NCI-H2081 (cell line): ENCODE measurements at places on chromosomes 5 and 9.

- no peak for DNase-seq
Measured at GRCh38 chr5:160310140-160310539, 2.2 kb downstream of the CCNJL start.

- no peak for DNase-seq
Measured at GRCh38 chr5:103910786-103911185, 348.2 kb upstream of the NUDT12 start.

DNA sequence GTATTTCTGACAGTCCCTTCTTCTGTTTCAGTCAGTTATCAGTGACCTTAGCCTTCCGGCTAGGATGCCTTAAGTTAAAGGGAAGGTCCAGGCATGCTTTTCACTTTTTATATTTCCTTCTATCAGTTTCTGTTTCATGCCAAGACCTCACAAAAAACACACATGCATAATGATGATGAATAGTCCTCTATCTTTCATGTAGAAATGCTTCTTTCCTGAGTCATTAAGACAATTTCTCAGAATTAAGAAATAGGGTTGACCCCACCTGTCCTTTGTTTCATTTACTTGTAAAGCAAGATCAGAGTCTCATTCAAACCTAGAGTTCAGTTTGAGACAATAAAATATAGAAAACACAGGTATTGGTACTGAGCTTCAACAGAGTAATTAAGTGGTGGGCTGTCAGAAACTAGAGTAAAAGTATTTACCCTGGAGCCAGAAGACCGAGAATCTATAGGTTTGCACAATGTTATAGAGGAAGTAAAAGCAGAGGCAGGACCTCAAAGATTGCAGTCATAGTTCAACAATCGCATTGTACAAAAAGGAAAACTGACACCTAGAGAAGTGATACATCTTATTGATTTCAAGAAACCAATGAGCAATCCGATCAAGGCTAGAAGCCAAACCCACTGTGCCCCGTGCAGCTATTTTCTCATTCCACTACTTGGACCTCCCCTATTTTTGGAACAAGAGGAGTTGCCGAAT is 118.7 kb upstream of the PUM3 start:
- DNase-seq, result no peak

- no peak for DNase-seq
Measured at GRCh38 chr5:132313366-132313765, 19.2 kb downstream of the SLC22A4 start.

DNA sequence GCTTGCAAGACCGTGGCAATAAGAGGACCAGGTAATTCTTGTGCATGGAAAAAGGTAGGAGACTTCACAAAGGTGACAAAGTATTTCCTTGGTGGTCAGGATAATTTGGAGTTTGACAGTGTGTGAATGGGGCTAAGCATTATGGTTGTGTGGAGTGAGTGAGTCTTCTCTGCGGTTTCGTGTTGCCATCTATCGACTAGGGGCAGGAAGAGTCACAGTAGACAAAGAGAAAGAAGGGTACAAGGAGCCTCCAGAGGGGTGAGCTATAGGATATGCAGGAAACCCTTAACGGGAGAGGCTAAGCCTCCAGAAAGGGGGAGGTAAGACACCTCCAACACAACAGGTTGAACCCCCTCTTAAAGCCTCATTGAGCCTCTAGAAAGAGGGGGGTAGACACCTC is 64.0 kb upstream of the RANBP6 start:
- DNase-seq, result no peak

- DNase-seq, result peak; percentile 96
Measured at GRCh38 chr9:133842721-133843227, 104.6 kb upstream of the SARDH start.

GRCh38 chr5:176153741-176154140 is 84.5 kb upstream of the SIMC1 start:
- no peak for DNase-seq

GRCh38 chr5:138128334-138128733 is 10.9 kb downstream of the NME5 start:
- DNase-seq, result no peak

GRCh38 chr5:35026280-35026840 is 21.4 kb downstream of the AGXT2 start:
- DNase-seq, result no peak

DNA sequence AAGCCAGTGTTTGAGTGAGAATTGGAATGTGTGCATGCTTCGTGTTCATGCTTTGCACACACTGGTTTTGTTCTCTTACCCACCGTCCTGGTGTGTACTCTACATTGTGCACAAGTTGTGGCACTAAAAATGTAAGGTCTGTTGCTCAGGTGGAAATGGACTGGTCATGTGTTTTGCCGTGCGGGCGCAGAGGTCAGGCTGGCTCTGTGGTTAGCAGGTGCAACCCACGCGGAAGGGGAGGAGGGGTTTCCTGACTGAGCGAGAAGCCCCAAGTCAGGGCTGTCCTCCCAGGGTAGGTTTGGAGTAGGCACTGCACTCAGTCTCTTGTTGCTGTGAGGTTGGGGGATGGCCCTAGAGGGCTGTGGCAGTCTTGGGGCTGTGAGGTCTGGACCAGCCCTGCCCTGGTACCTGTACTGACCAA is 86.6 kb downstream of the EHMT1 start:
- DNase-seq, result no peak

- DNase-seq, result no peak
Measured at GRCh38 chr5:141384471-141385267, 2.1 kb downstream of the PCDHGA7 start.

GRCh38 chr5:9059920-9060691 is 485.8 kb downstream of the SEMA5A start:
- DNase-seq, result no peak

DNA sequence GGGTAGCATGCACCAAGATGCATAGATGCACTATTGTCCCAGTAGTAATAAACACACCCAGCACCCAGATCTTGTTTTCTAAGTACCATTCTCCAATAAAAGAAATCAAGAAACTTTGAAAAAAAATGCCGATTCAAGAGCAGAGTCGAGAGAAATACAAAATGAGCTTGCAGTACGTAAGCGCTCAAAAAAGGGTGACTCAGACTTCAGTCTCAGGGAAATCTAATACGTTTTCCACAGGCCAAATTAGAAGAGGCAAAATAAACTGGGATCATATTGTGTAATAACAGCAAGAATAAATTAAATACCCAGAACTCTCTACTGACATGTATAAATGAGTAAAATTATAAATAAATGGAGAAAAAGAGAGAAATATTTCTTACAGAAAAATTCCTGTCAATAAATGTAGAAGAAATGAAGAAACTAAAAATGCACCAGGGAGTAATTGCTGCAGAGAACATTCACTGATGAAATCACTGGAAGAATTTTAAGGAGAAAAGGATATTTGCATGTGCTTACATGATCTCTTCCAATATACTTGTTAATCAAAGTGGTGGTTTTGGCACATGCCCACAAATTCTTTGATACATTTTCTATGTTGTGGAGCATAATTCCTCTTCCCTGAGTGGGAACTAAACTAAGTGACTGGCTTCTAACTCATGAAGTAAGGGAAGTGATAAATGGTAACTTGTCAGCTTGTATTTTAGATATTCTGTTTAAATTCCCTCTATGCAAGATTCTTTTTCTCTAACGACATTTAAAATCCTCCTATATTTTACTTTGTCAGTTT is 567.6 kb upstream of the ADAMTS16 start:
- no peak for DNase-seq

DNA sequence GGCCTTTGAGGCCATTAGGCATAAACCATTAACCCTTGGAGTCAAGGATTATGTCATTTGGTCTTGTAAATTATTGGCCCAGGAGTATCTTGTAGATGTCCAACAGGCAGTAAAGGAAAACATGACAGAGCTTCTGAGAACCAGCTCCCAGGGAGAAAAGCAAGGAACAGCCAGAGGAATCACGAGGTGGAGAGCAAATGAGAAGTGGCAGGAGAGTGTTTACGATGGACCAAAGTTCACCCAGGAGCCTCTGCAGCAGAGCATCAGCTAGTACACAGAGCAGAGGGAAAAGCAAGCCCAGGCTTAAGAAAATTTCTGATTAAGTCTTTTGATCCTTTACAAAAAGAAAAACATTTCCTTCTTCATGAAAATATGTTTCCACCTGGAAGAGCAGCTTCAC is 206.2 kb downstream of the NDUFS4 start:
- no peak for DNase-seq

DNA sequence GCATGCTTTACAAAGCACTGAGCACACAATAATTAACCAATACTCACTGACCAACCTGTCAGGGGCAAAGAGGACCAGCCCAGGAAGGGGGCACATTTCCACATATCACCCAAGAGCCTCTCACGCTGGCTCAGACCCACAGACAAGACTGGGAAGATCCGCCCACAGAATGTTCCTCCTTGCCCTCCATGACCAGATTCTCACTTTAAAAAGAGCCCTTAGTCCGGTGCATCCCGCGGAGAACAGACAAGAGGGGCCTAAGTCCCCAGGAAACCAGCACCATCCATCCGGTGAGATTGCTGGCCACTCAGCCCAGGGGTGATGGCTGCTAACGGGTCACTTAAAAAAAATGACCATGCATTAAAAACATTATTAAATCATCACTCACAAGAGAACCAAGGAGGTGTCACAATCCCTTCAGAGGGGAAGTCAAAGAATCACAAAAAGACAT is 32.9 kb downstream of the SEMA4D start:
- no peak for DNase-seq

- DNase-seq, result peak; percentile 64
Measured at GRCh38 chr5:167573370-167574127, 717.9 kb upstream of the WWC1 start.

- DNase-seq, result peak; percentile 23
Measured at GRCh38 chr9:70406434-70406862, 8.0 kb downstream of the KLF9 start.

GRCh38 chr5:145295236-145295835 is 539.8 kb downstream of the PRELID2 start:
- DNase-seq, result no peak

GRCh38 chr5:79088507-79088906 is 18.9 kb downstream of the BHMT2 start:
- DNase-seq, result no peak

GRCh38 chr9:137070906-137071275 is 534 bp upstream of the SAPCD2 start:
- DNase-seq, result no peak

- no peak for DNase-seq
Measured at GRCh38 chr9:37486616-37487548, 1.1 kb downstream of the POLR1E start.

DNA sequence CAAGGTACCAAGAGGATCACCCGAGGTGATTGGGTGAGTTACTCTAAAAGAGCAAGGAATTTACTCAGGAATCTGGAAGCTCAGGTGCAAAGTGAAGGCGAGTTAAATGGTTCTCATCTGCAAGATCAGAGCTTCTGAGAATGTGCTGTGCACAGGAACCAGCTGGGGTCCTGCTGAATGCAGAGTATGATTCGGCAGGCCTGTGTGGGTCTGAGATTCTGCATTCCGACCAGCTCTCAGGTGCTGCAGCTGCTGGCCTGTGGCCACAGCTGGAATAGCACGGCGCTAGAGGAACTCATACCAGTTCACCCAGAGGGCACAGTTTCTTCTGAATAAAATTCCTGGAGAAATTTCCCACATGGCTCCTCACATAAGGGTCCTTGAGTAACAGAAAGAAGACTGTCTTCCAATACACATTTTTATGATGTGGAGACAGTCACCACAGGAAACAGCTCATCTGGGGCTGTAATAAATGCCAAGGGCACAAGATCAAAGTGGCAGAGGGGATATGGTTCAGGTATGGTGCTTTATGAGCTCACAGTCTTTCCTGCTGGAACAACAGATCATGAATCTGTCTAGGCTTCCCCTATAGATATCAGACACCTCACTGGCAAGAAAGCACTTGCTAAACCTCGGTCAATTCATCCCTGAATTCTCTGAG is 83.9 kb downstream of the PTPN3 start:
- DNase-seq, result no peak

- DNase-seq, result no peak
Measured at GRCh38 chr5:87876616-87877015, 392.0 kb downstream of the TMEM161B start.

DNA sequence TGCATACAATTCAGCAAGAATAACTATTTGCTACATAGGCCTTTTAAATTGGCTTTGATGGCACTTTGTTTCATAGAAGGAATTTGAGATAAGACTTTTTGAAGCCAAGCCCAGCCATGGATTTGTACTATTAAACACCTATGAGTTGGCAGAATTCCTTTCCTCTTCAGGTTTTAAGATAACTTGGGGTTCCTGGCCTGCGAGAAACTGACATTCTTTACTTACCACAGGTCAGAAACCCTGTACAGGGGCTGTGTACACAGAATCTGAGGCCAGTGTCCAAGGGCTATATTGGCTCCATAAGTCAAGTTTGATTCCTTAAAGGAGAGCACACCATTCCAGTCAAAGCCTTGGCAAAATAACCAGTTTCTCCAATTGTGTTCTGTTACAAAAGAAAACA is 10.8 kb upstream of the BTNL3 start:
- no peak for DNase-seq

DNA sequence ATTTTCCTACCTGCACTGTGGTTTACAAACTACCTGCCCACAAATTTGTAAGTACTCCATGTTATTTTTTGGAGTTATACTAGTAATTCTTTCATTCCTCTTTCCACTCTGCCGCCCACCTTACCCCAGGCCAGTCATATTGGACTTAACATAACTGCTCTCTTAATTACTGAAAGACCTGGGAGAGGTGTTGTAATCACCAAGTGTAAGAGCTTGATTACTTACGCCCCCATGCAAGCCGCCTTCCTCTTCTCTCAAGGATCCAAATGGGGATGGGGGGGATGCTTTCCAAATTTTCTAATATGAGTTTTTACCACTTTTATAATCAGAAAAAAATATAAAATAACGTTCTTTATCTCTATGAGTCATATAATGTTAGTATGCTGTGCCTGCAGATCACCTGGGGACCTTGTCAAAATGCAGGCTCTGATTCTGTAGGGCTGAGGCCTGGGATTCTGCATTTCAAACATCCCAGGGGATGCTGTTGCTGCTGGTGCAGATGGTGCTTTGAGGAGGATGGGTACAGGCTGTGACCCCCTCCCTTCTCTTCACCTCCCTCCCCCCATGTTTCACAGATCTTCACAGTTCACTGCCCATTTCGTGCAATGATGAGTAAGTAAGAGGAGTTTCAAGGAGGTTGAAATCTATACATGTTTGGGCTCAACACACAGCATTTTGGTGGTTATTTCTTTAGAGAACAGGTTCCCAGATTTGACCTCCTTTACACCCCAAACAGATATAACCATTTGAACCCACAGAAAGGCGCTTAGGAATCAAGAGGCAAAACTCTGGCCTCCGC is 87.3 kb downstream of the SEC61B start:
- no peak for DNase-seq
